AG09319 (cell line): ENCODE measurements at places on chromosomes 12 and 14.

GRCh38 chr14:63897721-63898163 lies 44.9 kb downstream of the SYNE2 start:
- no peak for DNase-seq

DNA sequence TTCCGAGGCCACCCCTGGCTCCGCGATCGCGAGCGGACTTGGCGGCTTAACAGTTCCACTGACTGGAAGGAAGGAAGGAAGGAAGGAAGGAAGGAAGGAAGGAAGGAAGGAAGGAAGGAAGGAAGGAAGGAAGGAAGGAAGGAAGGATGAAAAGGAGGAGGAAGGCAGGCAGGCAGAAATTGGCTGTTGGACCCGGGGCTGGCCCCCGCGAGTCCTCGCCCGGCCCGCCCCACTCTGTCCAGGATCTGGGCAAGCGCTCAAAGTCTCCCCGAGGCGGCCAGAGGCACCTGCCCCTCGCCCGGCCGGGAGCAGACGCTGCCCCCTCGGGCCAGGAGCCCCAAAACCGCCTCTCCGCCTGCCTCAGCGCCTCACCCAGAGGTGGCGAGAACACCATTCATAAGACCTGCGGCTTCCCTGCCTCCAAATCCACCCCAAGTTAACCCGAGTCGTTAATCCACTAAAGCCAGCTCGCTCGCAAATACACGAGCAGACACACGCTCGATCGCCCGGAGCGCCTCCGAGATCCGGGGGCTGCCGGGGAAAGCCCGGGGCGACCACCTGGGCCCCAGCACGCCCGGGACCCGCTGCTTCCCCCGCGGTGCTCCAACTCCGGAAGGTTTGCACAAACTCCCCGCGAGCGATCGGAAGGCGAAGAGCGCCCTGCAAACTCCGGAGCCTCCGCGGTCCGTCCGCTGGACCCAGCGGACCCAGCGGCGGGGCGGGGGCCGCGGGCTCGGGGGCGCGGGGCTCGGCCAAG lies 844 bp downstream of the DPF3 start:
- no peak for DNase-seq

- DNase-seq: no peak
These were observed 8.2 kb downstream of the MLXIP start for GRCh38 chr12:122086641-122087285.

GRCh38 chr12:19025582-19025981 lies 104.0 kb upstream of the PLEKHA5 start:
- no peak for DNase-seq

DNA sequence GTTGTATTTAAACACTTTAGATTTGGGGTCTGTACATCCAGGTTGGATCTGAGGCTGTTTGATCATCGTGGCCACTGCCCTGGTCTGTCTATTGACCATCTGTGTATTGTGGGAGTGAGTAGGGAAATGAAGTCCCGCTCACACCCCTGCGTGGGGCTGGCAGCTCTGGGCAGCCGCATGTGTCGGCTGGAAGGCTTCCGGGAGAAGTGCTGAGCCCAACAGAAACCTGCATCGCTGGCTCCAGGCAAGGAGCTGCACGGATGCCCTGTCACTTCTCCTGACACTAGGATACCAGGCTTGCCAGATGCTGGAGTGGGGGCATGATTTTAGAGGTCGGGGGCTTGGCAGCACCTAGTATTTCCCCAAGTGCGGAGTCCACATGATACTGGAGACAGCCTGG lies 93.6 kb downstream of the PHETA1 start:
- DNase-seq: no peak

- DNase-seq: no peak
These were observed 22.3 kb downstream of the PLEKHG3 start for GRCh38 chr14:64726585-64726890.

GRCh38 chr12:108273217-108273616 lies 65.9 kb downstream of the CMKLR1 start:
- no peak for DNase-seq

GRCh38 chr12:109504068-109504467 lies 26.6 kb downstream of the UBE3B start:
- no peak for DNase-seq

- peak; percentile 59 for DNase-seq
These were observed 58.2 kb upstream of the BEGAIN start for GRCh38 chr14:100645196-100645981.

DNA sequence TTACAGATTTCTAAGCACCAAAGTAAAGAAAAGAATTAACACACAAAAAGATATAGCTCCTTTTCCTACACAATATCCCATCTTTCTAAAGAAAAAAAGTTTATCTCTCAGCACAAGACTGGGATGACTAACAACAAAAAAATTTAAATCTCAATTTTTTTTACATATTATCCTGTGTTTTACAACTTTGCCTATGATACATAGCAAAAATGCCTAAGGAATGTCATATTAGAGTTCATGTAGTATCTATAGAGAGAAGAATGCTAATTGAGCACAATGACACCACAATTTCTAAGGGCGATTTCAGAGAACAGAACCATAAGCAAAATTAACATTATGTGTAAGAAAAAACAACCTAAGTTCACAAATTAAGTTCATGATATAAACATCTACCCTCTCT lies 16.3 kb downstream of the C2CD5 start:
- DNase-seq: no peak

DNA sequence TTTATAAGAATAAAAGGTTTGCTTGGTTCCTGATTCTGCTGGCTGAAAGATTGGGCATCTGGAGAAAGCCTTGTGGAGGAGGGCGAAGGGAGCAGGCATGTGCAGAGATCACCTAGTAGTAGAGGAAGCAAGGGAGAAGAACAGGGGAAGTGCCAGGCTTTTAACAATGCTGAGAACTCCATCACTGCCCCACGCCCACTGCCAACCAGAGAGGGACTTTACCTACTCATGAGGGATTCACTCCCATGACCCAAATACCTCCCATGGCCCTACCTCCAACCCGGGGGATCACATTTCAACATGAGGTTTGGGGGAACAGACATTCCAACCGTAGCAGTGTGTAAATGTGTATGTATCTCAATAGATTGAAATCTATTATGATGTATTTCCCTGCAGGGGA lies 360.3 kb downstream of the GLT1D1 start:
- DNase-seq: no peak

DNA sequence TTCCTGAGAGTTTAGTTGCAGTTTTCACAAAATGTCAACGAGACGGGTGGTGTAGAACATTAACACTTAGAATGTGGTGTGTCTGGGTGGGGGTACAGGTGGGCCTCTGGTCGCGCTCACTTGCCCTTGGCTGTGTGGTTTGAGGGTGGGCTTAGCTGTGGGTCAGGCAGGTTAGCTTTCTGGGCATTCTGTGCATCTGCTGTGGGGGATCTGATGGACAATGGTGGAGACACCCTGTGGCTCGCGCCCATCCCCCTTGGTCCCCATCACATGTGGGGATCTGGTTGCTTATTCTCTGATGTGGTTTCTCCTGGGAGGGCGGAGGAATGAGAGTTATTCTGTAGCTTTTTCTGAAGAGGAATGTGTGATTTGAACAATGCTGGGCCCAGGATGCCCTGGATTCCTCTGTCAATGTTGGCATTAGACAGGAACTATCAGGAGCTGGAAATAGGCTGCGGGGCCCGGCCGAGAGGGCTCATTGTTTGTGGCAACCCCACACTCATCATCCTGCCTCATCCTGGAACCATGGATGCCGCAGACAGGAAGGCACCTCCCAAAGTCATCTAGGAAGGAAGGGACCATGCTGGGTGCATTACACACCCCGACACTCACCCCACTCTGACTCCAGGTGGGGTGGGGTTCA lies 101.6 kb downstream of the TSPAN9 start:
- DNase-seq: no peak
